ENCODE measurements at places on chromosomes 3 and 15.
A peak's percentile ranks its signal among the peaks of the same experiment; 100 is the strongest.

DNA sequence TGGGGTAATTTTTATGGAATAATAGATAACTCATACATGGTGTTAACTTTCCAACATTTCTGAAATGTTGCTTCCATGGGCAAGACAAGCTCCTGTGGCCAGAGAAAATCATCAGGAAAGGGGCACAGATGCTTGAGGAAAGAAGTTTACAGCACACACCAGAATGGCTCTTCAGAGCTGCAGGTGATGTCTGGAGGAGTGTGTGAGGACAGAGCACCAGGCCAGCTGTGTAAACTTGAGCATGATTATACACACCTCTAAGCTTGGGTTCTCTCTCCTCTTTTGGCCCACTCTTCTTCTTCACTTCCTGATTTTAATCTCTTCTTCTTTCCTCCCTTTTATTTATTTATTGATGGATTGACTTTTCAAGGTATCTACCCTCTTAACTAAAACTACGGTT is 676.0 kb downstream of the GRM7 start:
- DNase-seq = no peak

GRCh38 chr3:149207475-149207874 is 14.2 kb downstream of the CP start:
- DNase-seq = no peak

DNA sequence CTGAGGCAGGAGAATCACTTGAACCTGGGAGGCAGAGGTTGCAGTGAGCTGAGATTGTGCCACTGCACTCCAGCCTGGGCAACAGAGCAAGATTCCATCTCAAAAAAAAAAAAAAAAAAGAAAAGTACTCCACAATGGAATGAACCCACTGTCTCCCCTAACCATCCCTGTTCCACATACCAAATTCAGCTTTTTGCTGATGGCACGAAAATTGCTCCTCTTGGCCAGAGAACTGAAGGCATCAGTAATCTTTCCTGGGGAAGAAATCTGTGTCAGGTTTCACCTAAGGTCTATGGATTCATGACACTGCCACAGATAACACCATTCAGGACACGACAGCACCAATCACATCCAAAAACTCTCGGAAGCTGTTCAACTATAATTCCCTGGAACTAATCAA is 6.9 kb upstream of the PRC1 start:
- DNase-seq = no peak

DNA sequence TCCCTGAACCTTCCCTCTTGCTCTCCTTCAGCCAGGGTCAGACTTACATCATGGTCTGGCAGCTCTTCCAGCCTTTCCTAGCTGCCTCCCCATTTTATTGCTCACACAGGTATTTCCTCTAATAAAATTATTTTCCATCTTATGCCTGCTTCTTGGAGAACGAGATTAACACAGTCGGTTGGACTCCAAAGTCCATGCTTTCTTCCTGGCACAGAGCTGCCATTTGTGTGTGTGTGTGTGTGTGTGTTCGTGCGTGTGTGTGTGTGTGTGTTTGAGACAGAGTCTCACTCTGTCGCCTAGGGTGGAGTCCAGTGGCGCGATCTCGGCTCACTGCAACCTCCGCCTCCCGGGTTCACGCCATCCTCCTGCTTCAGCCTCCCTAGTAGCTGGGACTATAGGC is 15.5 kb downstream of the FSD2 start:
- DNase-seq = no peak

DNA sequence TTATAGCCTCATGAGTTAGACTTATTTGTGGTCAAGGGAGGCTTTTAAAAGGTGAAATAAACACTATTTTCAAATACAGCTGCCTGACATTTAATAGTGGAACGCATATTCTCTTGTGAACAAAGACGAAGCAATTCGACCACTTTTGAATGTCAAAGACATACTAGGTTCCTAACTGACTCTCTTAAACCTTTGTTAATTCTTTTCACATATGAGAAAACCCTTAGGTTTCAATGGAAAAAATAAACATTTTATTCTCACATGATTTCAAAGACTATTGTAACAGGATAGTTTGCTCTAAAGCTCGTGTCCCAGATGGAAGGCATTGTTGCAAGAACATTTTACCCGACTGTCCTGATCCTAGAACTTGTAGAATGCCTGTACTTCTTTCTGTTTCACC is 74.8 kb upstream of the BOC start:
- DNase-seq = no peak

- DNase-seq = peak; percentile 51
These were observed 8.6 kb downstream of the KLHL25 start for GRCh38 chr15:85785887-85786780.

Data from adipocyte (in vitro differentiated cells).